ENCODE measurements at places on chromosomes 5 and 9.

- DNase-seq, result no peak
Measured at GRCh38 chr9:77864211-77864889, 167.3 kb downstream of the GNAQ start.

- DNase-seq, result no peak
Measured at GRCh38 chr9:73076970-73077369, 74.7 kb upstream of the ANXA1 start.

GRCh38 chr5:55917402-55918086 is 66.4 kb downstream of the IL31RA start:
- DNase-seq, result no peak

DNA sequence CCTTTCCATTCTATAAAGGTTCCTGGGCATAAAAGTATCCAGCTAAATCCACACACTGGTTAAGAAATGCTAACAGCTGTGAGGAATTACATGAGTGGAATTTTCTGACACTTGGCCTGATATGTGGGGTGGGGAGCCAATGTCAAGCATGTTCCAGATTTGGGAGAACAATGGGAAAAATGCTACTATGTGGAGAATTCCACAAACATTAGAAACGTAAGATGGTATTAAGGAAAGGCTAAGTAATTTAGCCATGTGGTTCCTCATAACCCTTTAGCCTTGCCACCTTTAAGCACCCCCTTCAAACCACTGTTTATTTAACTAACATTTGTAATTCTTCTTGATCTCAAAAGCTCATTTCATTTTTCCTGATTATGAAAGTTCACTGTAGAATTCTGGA is 149.2 kb downstream of the GNA14 start:
- DNase-seq, result no peak

DNA sequence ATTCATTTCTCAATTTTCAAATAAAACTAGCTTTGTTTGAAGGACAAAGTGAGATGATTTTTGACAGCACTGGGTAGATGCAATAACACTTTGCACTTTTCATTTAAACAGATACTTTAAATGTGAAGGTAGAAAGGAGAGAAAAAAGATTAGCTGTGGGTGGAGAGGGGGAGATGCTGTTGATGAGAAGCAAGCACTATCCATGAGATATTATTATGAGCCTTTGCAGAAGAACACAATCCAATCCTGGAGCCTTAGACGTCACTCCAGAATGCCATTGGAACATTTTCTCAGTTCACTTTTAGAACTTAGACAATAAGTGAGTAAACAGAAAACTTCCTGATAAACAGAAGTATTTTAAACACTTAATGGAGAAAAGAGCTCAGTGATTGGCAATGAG is 351.1 kb downstream of the ARHGEF28 start:
- DNase-seq, result no peak

GRCh38 chr9:131667576-131667975 is 72.3 kb downstream of the RAPGEF1 start:
- DNase-seq, result no peak

DNA sequence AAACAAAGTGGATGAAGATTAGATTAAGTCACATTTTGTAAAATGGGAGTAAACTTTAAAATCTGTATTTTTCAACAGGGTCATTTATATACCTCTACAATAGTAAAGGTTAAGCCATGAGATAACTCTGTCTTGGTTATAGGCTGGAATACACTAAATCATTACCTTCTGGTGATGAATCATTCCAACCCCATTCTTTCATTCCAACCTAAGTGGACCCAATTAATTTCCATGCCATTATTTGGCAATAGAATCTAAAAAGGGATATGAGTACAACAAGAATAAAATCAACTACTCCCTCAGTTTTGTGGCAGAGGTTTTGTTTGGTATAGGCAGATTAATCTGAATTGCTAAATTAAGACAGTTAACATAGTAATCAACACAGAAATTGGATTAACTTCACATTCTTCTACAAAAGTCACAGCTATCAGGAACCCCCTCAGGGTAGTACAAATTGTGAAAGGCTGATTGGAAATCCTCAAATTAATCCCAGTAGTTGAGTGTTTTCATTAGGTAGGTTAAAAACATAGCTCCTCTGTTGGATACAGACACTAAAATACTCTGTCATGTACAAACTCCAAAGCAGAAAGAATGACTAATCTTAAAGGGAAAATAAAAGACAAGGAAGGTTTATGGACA is 54.2 kb downstream of the ELAVL2 start:
- no peak for DNase-seq

DNA sequence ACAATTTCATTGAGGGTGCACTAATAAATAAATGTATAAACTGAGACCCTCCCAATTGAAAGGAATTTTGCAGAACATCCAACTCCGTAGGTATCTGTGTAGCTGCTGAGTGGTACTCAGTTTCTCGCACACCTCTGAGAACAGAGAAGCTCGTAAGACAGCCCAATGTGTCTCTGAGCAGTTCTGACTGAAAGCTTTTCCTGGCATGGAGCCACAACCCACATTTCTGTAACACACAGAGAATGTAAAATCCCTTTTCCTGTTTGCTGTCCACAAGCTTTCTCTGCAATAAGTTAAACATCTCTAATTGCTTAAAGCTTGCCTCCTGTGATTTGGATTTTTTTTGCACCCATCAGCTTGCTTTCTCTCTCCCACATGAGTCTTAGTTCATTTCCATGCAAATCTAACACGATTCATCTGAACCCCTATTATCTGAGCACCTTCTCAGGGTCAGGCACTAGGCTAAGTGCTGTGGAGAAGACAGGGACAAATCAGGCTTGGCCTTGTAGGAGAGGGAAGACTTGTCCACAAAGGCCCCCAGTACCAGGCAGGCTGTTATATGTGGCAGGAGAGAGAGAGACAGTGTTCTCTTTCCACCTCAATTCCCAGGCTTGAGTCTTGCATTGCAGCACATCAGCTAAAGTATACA is 44.2 kb upstream of the COL15A1 start:
- no peak for DNase-seq

DNA sequence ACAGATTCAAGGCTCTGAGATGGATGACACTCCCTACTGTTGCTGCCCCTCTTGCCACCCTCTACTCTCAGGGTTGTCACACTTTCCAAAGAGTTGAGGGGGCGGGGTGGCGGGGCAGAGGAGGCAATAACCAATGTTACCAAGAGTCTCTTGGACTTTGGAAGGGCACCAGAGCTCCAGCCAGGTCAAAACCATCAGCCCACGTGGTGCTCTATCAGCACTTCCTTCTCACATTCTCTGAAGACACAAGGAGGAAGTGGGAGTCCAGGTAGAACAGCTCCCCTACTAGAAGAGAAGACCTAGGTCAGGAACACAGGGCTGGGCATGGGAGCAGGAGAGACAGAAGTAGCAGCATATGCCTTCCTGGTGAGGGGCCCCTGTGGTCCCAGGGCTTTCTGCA is 33.0 kb upstream of the PIK3R1 start:
- no peak for DNase-seq
